KBM-7 (cell line): ENCODE measurements at places on chromosomes 12 and 14.

DNA sequence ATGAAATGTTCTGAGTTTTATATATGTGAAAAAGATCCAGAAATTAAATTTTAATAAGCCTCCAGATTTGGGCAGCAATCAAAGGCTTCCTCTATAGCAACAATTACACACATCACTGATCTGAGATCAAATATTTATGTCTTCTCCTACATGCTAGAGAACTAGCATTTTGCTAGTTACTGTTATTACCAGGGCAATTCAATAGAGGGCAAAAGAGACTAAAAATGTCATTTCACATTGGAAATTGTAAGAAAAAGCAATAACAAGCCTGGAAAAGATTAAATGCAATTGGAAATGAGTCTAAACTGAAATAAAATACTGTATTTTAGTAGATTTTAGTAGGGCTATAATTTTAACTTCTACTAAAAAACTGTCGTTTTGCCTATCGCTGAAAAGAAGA, 32.6 kb upstream of the ANO6 start:
- DNase-seq: peak; percentile 19

- no peak for DNase-seq
Observed at GRCh38 chr12:22828066-22828465, 203.1 kb downstream of the ETNK1 start.

- no peak for DNase-seq
Observed at GRCh38 chr14:51539571-51540037, 112.1 kb upstream of the FRMD6 start.

DNA sequence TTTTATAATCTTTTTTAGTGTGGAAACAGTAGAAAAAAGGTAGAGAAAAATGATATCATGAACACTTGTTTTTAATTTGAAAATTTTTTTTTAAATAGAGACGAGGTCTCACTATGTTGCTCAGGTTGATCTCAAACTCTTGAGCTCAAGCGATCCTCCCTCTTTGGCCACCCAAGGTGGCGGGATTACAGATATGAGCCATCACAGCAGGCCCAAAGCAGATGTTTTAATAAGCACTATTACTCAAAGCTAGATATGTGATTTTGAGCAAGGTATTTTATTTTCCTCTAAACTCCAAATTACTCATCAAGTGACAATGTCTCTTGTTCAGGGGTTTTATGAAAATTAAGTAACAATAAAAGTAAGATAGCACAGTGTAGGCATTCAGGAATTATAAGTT, 10.7 kb upstream of the WDR89 start:
- no peak for DNase-seq

- peak; percentile 69 for DNase-seq
Observed at GRCh38 chr14:93962701-93963601, 13.4 kb downstream of the ASB2 start.

DNA sequence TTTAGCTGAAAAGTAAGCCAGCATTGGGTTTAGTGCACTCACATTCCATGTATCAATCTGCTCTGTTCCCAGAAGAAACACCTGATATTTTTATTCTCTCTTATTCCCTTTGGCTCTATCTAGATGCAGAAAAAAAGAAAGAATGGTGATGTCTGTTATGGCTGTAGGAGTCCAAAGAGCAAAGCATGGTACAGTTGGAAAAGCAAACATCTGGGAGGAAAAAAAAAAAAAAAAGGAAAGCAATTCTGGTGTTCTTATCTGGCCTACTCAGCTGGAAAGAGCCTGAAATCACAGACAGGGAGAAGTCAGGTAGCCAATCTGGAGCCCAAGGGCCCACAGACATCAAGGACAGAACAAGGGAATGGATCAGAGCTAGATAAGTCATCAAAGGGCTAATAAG, 293.9 kb downstream of the DUSP6 start:
- no peak for DNase-seq

DNA sequence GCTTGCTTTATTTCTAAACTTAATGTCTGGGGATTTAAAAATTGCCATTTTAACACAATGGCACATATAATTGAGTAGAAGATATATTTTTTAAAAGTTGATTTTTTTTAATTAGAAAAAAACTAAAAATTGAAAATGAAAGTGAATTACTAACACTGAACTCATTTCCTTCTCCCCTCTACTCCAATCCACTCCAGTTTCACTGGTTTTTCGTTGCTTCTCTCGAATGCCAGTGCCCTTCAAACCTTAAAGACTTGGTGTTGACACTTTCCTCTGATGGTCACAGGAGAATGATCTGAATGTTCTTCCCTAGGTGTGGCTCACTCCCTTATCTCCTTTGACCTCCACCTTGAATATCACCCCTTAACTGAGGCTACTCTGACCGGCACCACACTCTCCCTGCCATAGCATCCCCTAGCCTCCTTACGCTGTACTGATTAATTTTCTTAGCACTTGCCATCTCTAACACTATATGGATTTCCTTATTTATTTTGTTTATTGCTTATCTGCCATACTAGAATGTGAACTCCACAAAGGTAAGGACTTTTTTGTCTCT, 107.1 kb downstream of the LIN7A start:
- DNase-seq: no peak

GRCh38 chr12:57581802-57582201, 9.2 kb upstream of the PIP4K2C start:
- DNase-seq: no peak

- DNase-seq: peak; percentile 99
Observed at GRCh38 chr12:124506145-124506831, 61.1 kb downstream of the NCOR2 start.

GRCh38 chr14:49512147-49512551, 74.0 kb downstream of the RPS29 start:
- no peak for DNase-seq

DNA sequence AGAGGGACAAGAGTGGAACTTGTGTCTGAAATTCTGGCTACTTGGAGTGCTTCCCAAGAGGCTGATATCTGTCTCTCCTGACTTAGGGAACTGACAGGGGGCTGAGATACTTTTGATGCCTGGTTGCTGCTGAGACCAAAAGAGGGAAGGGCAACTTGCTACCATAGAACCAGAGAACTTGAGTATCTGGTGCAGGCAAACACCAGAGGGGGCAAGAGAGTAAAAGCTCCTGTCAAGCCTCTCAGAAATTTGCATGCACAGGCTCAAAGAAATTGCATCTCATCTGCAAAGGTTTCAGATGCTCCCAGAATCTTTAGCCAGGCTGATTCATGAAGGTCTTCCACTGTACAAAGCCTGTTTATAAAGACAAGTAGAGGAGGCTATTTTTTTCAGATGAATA, 391.3 kb upstream of the FOXG1 start:
- DNase-seq: peak; percentile 66

DNA sequence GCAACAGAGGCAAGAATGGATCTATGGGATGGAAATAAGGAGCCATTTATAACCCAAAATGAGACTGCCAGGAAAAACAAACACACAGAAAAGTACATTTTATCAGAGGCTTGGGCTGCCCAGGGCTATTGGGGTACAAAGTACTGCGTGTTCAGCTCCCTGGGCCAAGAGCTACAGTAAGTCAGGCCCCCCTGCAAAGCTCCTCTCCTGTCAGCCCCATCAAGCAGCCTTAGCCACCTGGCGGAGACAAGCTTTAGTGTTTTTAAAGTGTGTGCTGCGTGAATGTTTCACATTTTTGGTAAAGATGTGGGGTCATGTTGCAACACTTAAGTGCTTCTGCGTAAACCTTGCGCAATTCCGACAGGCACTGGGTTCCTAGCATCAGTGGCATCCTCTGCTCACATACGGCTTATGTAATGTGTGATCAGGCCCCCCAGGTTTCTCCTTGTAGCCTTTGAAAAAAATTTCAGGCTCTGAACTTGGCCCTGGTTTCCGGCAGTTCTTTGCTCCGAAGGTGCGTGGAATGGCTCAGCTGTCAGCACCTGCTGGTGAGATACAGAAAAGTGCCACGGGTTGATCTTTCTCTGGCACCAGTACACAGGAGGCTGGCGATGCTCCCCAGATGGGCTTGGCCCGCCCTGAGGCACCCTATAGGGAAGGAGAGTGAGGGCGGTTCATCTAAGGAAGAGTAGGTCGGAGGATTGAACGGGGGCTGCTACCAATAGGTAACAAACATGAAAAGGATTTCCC, 198.7 kb upstream of the EEA1 start:
- peak; percentile 83 for DNase-seq

DNA sequence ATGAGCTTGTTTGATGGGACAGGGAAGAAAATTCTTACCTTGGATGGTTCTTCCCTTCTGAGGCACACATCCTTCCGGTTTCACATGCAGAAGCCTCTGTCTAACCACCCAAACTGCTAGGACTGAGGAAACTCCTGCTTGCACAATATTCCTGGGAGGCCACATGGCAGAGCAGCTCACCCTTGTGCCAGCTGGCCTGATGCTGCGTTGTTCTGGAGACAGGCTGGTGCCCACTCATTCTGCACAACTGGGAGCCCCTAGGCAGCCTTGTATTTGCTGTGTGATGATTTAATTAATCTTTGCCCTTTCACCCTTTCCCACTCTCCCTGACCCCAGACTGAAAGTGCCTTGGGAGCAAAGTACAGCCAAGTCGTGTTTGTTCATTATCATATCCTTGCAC, 130.8 kb downstream of the RTN1 start:
- DNase-seq: no peak

GRCh38 chr12:51334764-51335163, 10.8 kb upstream of the BIN2 start:
- no peak for DNase-seq

GRCh38 chr12:103334466-103334865, 161.3 kb downstream of the C12orf42 start:
- DNase-seq: no peak

GRCh38 chr14:102486513-102487203, 22.9 kb downstream of the ANKRD9 start:
- no peak for DNase-seq

DNA sequence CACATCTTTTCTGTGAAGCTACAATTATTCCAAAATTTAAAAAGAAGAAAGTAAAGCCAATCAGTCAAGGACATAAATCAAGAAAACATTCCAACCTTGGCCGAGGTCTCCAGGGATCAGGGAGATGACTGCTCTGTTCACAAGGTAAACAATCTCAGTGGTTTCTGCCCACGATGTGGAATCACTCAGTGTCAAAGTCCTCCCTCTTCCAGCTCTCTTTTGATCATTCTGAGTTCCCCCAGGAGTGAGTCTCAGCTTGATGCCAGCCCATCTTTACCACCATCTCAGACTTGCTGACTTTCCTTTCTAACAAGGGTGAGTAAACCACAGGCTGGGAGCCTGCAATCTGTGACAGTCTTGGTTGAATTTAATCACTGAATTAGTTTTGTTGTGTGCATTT, 4.8 kb upstream of the SERPINA9 start:
- no peak for DNase-seq

DNA sequence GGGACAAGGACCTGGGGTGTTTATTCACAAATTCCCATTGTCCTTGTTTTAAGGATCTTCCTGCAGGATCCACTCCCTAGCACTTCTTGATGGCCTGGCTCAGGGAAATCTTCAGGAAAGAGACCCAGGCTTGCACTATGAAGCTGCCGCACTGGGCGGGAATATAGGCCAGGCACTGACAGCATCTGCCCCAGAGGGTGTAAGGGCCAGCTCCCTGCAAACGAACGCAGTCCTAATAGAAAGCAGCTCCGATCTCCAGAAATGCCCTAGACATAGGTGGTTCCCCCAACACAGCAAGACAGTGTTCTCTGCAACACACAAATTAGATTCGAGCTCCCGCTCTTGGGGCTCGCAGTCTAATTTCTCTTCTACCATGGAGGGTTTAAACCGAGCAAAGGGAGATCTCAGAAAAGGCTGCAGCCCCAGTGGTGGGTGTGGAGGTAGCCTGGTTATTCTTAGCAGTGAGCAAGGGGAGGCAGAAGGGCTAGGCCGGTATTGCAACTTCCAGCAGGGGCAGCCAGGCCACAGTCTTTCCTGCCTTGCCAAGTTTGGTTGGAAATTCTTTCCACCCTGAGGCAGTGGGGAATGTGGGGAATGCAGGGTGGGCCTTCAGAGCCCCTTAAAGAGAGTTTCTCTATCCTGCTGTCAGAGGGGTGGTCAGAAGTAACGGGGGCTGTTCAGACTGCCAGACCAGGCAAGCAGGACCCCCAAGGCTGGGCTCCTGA, 16.1 kb upstream of the WSCD2 start:
- DNase-seq: no peak

DNA sequence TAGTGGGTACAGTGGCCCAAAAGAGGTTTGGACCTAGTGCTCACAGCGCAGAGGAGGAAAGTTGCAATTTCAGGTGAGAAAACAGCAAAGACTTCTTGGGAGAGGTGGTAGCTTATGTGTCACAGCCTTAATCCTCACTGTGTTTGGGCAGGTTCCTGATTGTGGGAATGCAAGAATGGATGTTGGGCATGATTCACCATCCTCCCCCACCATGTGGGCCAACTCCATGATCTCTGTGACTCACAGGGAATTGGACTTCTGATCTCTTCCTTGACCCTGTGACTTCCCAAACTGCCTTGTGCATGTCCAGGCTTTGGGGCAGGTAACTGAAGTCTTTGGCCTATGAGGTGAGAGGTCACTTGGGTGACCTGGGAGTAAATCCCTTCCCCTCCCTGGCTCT, 1.8 kb upstream of the CHST11 start:
- DNase-seq: no peak

- no peak for DNase-seq
Observed at GRCh38 chr14:88818018-88818417, 6.4 kb upstream of the TTC8 start.

- DNase-seq: no peak
Observed at GRCh38 chr14:33364466-33364865, 425.8 kb downstream of the NPAS3 start.

GRCh38 chr12:106648736-106649135, 65.9 kb downstream of the RFX4 start:
- DNase-seq: no peak
